DMS153 (cell line): ENCODE measurements at places on chromosomes 13 and 19.

- no peak for DNase-seq
Measured at GRCh38 chr13:57825066-57825465, 193.5 kb downstream of the PCDH17 start.

- DNase-seq: no peak
Measured at GRCh38 chr19:19866611-19867248, 1.0 kb downstream of the ZNF253 start.

DNA sequence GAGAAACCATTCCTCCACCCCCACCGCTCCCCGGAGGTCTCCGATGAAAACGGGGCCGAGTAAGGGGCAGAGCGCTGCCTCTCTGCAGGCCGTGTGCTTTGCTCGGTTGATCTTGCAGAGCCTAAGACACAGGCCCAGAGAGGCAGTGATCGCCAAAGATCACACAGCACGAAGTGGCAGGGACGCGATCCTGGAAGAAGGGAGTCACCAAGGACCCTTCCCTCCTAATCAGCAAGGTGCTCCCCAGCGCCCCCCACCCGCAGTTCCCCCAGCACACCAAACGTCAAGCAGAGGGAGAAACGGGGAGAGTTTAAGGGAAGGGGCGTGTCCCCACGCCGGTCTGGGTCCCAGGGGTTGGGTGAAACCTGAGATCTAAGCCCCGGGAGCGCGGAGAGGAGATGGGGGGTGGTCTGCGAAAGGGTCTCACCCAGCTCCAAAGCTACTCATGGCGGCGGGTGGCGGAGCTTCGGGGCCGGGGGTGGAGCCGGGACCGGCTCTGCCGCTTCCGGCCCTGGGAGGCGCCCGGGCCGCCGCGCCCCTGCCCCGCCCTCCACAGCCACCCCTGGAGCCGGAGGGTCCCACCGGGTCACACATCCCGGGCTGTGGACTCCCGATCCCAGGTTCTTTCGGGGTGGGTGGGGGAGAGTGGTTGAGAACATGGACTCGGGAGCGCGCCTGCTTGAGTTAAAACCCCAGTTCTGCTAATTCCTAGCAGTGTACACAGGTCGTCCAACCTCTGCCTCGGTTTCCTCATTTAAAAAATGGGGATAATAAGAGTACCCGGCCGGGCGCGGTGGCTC is at the start of gene EML2:
Gene EML2, minus strand, starts transcription at position 468 of the 800 bp plus-strand sequence. Its CDS starts 21 bp downstream, at position 447.
- no peak for DNase-seq

- no peak for DNase-seq
Measured at GRCh38 chr13:48626726-48627451, 26.8 kb upstream of the CYSLTR2 start.

DNA sequence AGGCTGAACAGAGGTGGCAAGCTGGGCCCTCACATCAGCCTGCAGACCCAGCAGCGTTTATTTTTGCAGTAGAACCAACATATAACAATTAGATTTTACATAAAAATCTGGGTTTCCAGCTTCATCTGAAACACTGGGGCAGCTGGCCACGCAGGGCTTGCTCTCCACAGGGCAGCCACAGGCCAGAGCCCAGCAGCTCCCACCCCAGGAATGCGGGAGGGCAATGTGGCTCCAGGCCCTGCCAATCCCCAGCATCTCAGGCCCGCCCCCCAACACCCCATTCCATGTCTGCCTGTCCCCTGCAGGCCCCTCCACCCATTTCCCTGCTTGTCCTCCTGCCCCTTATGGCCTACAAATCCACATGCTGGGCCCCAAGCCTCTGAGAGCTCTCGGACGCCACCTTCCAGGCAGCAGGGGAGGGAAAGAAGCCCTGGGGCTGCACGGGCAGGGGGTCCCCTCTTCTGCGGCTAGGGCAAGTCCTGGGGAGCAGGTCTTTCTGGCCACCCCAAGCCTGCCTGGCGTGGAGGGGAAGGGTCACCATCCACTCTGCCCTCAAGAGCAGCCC is 15.0 kb upstream of the VSTM2B start:
- DNase-seq: no peak

- no peak for DNase-seq
Measured at GRCh38 chr19:44701228-44701627, 2.3 kb downstream of the CEACAM16 start.
